ENCODE measurements at places on chromosomes 4 and X. TPM values are rescaled to one million over a fixed set of nuclear protein-coding genes. Genes with fewer than 3 reads are reported as not detected.

GRCh38 chr4:140238351-140239056 lies 84.5 kb upstream of the MAML3 start:
- no peak for DNase-seq

DNA sequence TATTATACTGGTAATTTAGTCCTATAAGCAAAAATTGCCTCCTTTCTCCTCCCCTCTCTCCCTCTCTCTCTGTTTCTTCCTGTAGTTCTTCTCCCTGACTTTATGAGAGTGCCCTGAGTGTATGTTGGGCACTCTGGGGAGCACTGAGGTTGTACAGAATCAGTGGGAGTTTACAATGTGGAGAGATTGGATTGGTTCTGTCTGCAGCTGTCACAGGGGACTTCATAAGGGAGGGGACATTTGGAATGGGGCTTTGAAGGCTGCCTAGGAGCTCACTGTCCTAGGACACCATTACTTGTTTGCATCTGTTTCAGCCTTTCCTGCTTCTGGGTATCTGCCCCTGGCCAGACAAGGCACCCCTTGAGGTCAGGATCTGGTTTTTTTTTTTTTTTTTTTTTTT lies 22.9 kb downstream of the SH3TC1 start:
- no peak for DNase-seq

DNA sequence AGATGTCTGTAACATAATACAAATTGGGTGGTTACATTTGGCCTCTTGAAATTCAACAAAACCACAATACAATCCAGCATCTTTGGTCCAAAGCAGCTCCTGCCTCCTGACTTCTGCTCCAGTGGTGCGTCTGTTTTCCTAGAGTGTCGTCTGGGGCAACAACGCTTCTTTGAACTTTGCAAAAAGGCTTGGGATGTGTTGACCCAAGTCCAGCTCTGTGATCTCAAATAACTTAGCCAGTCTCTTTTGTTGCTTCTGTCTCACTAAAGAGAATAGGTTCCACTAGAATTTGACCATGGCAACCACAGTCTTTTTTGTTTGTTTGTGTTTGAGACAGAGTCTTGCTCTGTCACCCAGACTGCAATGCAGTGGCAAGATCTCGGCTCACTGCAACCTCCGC lies 324.0 kb downstream of the DHRSX start:
- DNase-seq: no peak

The FAM184B gene
- total RNA-seq: 0.17 TPM

DNA sequence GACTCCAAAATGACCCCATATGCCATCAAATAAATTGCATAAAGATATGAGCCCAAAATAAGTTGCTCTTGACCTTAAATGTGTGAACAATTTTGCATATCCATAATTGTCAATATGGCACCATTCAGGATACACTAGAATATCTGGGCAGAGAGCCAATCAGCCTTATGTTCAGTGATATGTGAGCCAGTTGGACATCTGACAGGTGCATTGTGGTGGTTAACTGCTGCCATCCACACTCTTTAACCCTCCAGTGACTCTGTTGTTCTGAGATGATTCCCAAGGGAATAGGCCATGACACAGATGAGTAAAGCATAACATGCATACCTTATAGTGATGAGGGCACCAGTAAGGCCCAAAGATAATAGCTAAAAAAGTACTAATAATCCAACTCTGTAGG lies 500.1 kb downstream of the PCDH18 start:
- no peak for DNase-seq

Data from progenitor cell of endocrine pancreas (in vitro differentiated cells).